Gastroesophageal sphincter (tissue), 4 donors: ENCODE measurements at places on chromosomes 6 and 20. TPM values are rescaled to one million over a fixed set of nuclear protein-coding genes. Genes with fewer than 3 reads are reported as not detected.

- no peak for ATAC-seq
Observed at GRCh38 chr20:37741570-37741969, 47.7 kb downstream of the CTNNBL1 start.

ENTPD6 gene
- total RNA-seq, result 44.3 TPM

DNA sequence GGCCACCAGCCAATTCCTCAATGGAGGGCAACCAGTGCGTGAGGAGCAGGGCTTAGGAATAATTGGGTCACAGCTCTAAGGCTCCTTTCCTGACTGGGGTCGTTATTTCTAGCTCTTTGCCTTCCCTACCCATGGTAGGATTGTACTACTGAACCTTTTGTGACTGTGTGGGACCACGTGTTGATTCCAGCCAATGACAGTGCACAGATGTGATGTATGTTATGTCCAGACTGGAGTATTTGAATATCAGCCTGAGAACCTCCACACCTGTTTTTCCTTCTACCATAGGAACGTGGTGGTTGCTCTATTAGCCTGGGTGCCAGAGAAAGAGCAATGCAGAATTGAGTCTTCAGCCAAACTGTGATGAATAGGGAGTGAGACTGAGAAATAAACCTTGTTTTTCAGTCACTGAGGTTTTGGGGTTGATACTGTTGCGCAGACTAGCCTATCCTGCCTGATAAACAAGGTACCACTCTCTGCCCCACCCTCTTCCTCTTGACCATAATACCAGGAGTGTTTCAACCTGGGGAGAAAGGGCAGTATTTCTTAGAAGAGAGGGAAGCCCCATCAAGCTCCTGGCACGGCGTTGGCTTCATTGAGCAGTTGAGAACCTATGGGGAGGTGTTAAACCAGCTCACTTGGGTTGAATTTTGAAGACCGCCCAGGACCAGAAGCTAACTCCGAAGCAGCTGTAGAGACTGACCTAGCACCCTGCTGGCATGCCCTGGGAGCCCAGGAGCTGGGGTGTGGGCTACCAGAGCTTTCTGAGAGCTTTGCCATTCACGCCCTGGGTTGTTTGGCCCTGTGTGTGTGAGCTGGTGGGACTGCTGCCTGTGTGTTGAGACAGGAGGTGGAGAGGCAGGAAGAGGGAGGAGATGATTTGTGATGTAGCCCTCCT lies 105.5 kb upstream of the BACH2 start:
- no peak for ATAC-seq

GJA10 gene
- not detected for total RNA-seq

DNA sequence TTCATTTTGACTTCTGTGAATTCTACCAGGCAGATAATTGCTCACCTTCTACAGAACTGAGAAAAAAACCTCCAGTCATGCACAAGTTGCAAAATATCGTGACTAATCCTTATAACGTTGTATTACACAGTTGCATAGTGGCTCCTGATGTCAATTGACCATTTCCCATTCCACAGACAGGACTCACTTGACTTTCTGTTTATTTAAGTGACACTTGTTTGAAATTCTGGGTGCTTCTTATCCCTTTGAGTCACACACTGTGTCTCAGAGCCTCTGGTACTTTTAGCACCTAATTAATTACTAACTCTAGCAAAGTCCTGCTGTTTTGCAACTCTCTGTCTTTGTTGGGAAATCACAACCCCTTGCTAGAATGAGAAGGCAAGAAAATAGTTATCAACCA lies 16.2 kb upstream of the RSPO3 start:
- ATAC-seq, result peak; percentile 100

ULBP2 gene
- not detected for total RNA-seq

RIMS4 gene
- total RNA-seq, result 1.2 TPM

HAO1 gene
- not detected for total RNA-seq

DNA sequence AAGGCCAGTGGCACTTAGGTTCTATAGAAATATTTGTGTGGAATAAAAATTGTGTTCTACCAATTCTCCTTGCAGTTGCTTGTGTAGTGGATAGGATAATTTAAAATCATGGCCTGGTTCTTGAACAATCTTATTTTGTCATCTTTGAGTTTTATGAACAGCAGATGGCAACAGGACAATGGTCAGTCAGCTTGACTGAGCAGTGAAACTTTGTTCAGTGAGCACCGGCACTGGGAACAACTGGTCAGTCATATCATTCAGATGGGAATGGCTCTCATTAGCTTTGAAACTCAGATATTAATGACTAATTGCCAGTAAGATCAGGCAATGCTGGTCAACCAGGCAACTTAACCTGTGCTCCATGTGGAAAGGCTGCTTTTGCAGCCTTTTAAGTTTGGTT lies 129.2 kb downstream of the BCKDHB start:
- ATAC-seq, result no peak

SPDEF gene
- 4.4 TPM for total RNA-seq

DNA sequence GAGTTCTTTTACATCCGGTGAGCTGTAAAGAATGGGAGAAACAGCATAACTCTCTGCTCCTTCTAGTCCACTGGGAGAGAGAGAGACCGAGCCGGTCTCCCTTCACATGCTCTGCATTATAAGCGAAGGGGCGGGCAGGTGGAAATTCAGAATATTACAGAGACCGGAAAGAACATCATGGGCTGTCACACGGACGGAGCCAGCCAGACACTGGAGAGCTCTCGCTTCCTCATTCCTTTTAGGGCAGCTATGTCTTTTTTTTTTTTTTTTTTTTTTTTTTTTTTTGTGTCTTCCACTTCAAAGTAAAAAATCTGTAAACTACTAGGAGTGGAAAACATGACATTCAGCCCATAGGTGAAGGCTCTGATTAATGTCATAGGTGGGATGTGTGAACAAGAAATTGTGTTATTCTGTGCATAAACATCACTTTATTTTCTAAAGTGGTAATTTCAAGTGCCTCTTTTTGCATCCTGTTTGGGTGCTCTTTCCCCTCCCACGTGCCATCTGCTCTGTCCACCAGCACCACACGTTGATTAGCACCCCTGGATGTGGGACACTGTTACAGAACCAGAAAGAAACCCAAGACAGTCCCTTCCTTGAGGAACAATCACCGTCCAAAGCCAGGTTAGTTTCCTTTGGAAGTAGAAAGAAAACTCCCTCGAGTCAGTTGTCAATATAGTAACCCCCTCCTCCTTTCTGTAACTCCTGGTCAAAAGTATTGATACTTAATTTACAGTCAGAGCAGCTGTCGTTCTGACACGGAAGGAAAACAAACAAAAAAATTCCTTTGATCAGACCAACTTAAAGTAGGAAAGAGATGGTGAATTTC lies at the start of gene TAGAP:
Gene TAGAP (minus strand): TSS at position 93 of the 829 bp plus-strand sequence. CDS start 845 bp downstream, outside the sequence.
- peak; percentile 70 for ATAC-seq

DNA sequence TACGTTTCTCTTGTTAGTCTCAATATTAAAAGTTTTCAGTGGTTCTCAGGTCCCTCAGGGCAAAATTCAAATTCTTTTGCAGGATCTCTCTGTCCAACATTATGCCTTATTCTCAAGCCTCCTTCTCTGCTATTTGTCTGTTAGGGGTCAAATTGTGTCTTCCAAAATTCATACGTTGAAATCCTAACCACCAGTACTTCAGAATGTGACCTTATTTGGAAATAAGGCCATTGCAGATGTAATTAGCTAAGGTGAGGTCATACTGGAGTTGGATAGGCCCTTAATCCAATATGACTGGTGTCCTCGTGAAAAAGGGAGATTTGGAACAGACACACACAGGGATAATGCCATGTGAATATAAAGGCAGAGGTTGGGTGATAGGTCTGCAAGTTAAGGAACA lies 64.1 kb upstream of the ADGRF1 start:
- no peak for ATAC-seq

DNA sequence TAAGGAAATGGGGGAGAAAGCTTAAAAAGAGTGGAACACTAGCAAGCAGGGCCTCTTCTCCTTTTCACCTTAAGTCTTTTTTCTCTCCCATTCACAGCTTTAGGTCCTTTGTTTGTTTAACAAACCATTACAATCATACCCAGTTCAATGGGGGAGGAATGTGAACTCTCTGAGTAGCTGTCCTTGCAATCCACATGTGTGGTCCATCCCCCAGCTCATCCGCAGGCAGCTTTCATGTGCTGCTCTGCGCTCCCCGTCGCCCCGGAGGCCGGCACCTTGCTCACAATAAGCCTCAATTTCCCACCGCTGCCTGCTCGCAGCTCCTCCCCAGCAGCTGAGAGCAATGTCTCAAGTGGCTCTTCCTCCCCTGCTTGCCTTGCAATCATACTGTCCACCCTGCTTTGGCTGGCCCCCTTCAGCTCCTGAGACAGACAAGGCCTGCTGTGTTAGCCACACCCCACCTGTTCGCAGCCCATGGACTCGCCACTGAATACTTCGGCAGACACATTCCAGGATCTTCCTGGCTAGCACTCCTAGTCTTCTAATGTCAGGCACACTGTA lies 49.1 kb downstream of the PLAGL1 start:
- no peak for ATAC-seq

- ATAC-seq, result no peak
Observed at GRCh38 chr6:163250116-163250515, 164.4 kb upstream of the QKI start.

OPRM1 gene
- not detected for total RNA-seq

ZFP57 gene
- 6.2 TPM for total RNA-seq

- ATAC-seq, result no peak
Observed at GRCh38 chr6:53344969-53345368, 3.8 kb downstream of the ELOVL5 start.

LY6G6D gene
- not detected for total RNA-seq

GRCh38 chr20:31440012-31440659 lies at the start of gene DEFB123:
Gene DEFB123 (plus strand): TSS chr20:31440632. CDS start chr20:31440699, 67 bp downstream.
- no peak for ATAC-seq

DNA sequence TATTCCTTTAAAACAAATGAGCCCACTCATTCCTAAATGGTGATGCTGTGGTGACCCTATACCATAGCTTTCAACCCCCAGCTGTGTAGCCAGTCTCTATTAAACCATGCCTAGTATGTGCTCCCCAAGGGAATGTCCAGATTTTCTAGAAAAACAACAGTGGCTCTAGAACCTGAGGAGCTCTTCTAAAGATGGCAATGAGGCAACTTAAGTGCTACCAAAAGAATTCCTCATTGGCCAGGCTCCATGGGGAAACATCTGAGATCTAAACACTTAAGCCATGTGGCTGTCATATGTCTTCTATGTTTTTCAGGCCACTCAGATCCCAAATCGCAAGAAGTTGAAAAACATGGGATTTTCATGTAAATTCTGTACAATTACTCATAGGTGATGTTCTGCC lies 191.0 kb downstream of the TPBG start:
- no peak for ATAC-seq

DNA sequence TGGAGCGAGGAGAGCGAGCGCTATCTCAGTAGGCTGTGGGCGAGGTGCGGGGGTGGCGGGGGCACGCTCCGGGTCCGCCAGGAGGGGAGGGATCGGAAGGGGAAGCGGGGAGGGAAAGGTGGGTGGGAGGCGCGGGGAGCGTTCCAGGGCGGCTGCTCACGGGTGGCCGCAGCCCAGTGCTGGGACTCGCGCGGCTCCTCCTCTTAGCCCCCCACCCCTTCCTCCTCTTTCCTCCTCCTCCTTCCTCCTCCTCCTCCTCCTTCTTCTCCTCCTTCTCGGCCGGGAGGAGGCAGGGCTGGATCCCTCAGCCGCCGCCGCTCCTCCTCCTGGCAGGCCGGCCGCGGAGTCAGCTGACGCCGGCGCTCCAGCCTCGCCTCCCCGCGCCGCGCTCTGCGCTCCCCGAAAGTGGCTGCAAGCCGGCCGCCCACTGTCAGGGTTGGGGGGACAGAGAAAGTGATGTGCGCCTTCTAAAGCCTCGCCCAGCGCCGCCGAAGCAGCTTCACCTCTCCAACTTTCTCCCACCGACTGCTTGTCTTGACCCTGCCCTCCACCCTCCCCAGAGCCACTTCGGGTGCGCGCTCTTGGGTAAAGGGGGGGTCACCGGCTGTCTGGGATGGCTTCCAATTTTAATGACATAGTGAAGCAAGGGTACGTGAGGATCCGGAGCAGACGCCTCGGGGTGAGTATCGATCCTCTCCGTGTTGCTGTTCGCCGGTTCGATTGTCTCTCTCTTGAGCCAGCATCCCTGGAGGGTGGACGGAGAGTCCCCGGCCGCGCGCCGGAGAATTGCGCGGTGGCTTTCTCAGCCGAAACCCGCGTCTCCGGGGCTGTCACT lies at the start of gene DOK5:
Gene DOK5 (plus strand): TSS at position 260 of the 835 bp plus-strand sequence. CDS start 354 bp downstream, at position 614.
- peak; percentile 79 for ATAC-seq

C4A gene
- total RNA-seq, result 84.2 TPM

DNA sequence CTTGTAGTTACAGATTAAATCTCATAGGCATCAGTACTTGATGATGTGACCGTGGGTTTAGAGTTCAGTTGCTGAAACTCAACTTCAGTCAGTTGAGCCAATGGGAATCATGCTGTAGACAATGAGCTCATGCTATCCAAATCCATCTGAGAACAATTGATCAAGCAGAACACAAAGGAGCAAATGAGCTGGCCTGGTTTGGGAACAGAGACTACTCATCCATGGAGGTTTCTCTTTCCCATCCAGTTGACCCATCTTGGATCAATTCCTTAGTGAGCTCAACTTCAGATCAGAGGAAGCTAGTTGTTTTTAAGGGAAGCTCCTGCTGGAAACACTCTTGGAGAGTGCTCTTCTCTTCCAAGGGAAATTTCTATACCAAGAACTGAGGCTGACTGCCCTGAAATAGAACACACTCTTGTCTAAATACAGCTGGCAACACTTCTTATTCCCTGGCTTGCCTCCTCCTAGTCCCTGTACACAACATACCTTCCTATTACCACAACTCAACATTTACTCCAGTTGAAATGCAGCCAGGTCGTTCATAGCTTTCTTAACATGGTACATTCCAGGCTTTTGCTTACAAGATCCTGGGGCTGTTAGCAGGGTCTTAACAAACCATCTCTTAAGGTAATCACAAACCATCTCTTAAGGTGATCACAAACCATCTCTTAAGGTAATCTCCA lies 203.9 kb upstream of the PRDM1 start:
- ATAC-seq, result no peak

NOL7 gene
- total RNA-seq, result 103 TPM

DNA sequence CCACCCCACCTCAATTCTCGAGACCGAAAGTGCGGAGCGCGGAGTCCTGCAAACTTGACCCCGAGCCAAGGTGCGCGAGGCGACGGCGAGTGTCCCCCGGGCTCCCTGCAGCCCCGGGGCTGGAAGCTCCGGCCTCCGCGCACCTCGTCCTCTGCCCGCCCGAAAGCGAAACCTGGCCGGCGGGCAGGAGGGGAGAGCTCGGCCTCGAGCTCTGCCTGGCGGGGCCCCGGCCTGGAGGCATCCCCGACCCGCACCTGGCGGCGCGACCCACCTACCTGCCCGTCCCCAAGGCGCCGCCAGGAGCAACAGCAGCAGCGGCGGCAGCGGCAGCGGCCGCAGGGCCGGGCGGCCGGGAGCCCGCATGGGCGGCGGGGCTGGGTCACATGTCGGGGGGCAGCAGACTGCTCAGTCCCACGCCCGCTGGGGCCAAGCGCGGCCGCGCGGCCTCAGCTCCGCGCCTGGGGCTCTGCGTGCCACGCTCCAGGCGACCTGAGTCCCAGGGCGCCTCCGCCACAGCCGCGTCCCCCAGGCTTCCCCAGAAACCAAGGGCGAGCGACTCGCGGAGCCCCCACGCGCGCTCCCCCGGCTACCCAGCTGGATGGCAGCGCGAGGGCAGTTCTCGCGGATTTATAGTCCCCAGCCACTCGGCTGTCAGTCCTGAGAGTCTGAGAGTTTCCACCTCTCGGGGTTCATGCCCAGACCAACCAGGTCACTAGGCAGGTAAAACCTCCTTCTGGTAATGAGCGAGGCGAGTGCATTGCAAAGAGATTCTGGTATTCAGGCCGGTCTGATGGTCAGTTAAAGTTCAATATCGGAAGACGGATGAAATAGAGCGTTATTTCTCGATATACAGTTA lies at the start of gene IL20RA:
Gene IL20RA (minus strand): TSS at position 600 of the 856 bp plus-strand sequence. CDS start 237 bp downstream, at position 363.
- ATAC-seq, result peak; percentile 67

GRCh38 chr6:154382740-154383139 lies 26.1 kb upstream of the IPCEF1 start:
- no peak for ATAC-seq

GRCh38 chr20:38952153-38952552 lies 10.0 kb upstream of the DHX35 start:
- no peak for ATAC-seq

- ATAC-seq, result no peak
Observed at GRCh38 chr20:47821481-47822100, 36.3 kb upstream of the SULF2 start.
